Posterior cingulate gyrus (tissue), 11 donors: ENCODE measurements at places on chromosomes 1 and 21.

GRCh38 chr1:232998646-232999045 lies 48.2 kb downstream of the NTPCR start:
- DNase-seq, result no peak

- no peak for DNase-seq
Observed at GRCh38 chr1:54227891-54228310, 27.9 kb downstream of the MRPL37 start.

DNA sequence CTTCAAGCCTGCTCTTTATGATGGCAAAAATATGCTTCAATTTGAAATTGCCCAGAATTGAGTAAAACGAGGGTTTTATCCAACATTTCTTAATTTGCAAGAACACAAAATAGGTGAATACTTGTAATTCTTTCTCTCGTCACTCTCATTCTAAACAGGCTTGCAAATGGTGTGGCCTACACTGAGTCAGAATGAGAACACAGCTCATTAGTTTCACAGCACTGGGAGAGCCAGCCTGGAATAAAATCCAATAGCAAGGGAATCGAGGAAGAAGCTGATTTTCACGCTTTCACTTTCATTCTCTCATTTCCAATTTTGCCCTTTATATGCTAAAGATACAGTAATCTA lies 537.5 kb downstream of the LTN1 start:
- DNase-seq, result no peak

DNA sequence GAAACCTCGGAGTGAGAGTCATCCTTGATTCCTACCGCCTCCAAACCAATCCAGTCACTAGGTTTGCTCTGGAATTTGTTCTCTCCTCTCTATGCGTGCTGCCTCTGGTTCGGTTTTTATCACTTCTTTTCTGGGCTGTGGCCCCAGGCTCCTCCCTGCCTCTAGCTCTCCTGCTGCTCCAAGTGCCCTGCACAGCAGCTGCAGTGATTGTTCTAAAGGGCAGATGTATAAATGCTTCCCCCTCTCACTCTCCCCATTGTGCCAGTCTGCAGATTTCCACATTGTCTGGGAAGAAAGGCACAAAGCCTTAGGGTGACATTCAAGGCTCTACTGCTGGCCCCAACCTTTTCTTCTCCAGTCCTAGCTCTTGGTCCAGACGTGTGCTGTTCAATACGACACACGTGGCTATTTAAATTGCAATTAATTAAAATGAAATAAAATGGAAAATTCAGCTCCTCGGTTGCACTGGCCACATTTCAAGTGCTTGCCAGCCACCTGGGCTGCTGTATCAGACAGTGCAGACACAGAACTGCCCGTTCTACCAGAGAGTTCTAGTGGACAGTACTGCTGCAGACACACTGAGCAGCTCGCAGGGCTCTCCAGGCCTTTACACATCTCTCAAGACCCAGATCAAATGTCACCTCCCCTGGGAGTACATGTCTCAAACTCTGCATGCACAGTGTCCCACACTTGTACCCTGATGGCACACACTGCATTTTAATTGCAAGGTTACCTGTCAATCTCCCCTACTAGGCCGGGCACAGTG lies 12.4 kb downstream of the TRIM62 start:
- DNase-seq, result no peak

DNA sequence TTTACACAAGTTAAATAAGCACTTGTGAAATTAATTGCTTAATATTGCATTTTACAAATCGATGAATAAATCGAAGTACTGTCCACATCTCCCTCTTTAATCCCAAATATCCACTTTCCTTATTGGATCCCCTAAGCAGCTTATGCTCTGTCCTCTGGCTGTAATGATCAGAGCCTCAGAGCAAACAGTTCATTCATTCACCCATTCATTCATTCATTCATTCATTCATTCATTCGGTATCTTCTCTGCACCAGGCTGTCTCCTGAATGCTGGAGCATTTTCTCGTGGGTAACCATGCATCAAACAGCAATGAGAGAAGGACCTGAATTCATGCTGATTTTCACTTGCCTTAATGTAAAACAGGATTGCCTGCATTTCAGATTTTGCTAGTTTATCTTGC lies 69.5 kb upstream of the IGSF21 start:
- DNase-seq, result no peak

- no peak for DNase-seq
Observed at GRCh38 chr1:3903141-3904005, 3.3 kb upstream of the C1orf174 start.

DNA sequence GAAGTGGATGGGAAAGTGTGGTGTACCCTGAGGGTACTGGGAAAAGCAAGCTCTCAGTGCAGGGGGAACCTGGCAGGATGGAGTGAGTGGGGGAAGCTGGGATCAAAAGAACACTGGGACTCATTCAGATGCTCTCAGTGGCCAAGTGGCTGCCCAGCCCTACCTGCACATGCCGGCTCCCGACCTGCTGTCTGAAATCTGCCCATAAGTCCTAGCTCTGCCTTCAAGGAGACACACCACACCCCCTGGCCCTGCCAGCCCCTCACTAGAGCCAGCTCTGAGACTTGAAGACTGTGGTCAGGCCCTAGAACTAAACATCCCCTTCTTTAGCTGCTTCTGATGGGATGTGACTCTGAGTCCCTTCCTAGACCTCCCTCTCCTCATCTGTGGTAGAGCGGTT lies 2.2 kb downstream of the TMEM54 start:
- DNase-seq, result no peak

- no peak for DNase-seq
Observed at GRCh38 chr1:107195476-107195875, 54.6 kb downstream of the NTNG1 start.

GRCh38 chr21:28200726-28201125 lies 792.0 kb downstream of the LTN1 start:
- DNase-seq, result no peak
